Cortex of kidney (tissue), 1 donor: ENCODE measurements at places on chromosomes 3 and 15.

DNA sequence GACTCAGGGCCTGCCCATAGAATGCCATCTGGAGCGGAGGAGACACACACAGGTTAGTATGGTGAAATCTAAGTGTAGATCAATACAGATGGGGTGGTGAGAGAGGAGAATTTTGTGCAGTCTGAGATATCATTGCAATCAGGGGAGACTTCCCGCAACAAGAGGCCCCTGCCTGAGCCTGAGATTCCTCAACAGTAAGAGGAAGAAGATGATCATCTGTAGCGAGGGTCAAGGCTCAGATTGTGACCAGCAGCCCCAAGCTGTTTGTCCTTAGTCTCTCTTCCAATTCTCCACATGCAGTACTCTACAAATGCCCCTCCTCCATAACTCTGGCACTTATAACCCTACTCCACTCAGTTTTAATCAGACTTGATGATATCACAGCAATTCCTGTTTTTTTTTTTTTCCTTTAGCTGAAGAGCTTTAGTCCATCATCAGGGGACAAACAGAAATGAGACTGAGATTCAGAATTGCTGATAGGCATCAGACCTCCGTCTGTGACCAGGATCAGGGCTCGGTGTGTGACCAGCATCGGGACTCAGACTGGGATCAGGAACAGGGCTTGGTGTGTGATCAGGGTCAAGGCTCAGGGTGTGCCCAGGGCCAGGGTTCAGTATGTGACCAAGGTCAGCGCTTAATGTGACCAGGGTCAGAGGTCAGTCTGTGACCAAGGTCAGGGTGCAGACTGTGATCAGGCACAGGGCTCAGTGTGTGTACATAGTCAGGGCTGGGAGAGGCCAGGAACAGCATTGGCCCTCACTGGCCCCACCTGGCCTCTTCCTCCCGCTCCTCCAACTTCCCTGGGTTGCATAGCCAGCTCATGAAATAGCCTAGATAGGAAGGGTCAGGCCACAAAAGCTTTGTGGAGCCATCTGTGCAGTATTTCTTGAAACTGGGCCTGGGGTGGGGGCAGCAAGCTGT, 14.1 kb downstream of the LOXL1 start:
- no peak for DNase-seq

GRCh38 chr3:50192689-50193141, 1.3 kb downstream of the GNAT1 start:
- no peak for DNase-seq

DNA sequence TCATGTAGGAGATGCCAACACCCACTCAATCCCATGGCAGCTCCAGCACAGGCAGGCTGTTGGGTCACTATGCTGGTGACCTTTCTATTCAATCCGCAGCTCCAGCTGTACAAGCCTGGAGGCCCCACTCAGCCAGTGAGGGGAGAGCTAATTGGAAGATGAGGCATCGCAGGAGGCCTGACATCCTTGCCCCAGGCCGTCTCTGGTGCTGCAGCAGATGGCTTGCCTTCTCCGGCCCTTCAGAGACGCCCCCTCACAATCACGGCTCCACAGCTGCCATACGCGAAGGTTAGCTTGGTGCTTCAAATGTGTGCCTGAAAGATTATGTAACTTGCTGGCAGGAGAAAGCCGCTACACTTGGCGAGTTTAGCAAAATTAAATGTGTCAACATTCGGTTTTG, 104.2 kb upstream of the CLSTN2 start:
- no peak for DNase-seq

- no peak for DNase-seq
These were observed at the start of gene CACNA1D for GRCh38 chr3:53493963-53494791. CACNA1D (plus strand) TSS chr3:53494611; CDS start chr3:53495167, 556 bp downstream.

- no peak for DNase-seq
These were observed 225.4 kb upstream of the SOX2 start for GRCh38 chr3:181486141-181486885.

- DNase-seq = no peak
These were observed 40.0 kb upstream of the IL12A start for GRCh38 chr3:159948429-159949144.

DNA sequence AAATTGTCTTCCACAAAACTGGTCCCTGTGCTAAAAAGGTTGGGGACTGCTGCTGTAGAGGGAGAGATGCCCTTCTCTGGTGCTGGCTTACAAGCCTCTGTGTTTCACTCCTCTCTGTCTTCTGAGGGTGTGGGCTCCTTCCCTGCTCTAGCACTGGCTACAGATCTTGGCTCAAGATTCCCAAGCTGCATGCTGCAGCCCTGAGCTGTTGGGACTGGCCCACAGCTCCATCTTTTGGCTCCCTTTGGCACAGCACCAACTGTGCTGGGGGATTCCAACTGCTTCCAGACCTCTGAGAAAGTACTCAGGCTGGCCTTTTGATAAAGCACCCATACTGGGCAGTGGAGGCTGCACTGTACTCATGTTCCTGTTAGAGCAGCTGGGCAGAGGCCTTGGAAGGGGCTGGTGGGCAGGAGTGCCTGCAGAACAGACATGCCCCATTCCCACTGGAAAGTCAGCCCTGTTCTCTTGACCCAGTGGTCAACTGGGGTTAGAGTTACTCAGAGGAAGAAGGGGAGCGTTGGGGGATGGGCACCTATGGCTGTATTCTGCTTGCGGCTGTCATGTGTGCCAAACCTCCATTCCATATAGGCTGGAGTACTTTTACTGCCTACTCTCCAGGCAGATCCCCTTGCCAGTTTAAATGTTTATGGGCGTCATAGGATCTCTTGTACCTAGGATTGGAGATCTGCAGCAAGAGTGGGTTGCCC, 55.7 kb downstream of the GALK2 start:
- no peak for DNase-seq

- DNase-seq = no peak
These were observed 622.3 kb downstream of the DIPK2A start for GRCh38 chr3:144593881-144594280.

GRCh38 chr3:30313840-30314239, 292.6 kb upstream of the TGFBR2 start:
- DNase-seq = no peak

- no peak for DNase-seq
These were observed 70.3 kb upstream of the PPP2R3A start for GRCh38 chr3:135895106-135895733.

- no peak for DNase-seq
These were observed 106.0 kb upstream of the TRIM42 start for GRCh38 chr3:140571836-140572235.

DNA sequence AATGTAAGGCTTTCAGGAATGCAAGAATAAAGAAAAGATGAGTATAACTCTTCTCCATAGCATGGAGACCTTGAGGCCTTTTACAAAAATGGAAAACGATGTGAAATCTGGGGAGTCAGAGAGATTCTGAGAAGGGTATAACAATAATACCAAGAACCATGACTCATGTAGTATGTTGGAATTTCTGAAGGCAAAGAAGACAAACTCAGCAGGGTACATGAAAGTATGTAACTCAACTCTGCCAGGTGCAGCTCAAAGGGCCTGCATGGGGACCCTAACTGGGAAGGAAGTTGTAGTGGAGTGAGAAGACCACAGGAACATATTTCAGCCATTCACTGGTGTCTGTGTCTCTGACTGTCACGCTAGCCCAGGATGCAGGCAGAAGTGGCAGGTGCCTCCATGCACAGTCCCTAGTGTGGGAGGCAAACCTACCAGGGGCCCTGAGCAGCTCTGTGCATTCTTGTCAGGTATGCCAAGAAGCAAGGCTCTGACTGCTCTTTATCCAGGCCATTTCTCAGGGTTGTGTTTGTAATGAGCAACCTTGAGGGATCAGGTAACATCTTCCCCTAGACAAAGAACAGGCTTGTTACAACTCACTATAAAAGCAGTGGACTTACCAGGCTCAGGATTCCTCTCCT, 57.2 kb downstream of the GPR156 start:
- no peak for DNase-seq

- DNase-seq = no peak
These were observed 138.7 kb downstream of the PEX5L start for GRCh38 chr3:179898024-179898423.

DNA sequence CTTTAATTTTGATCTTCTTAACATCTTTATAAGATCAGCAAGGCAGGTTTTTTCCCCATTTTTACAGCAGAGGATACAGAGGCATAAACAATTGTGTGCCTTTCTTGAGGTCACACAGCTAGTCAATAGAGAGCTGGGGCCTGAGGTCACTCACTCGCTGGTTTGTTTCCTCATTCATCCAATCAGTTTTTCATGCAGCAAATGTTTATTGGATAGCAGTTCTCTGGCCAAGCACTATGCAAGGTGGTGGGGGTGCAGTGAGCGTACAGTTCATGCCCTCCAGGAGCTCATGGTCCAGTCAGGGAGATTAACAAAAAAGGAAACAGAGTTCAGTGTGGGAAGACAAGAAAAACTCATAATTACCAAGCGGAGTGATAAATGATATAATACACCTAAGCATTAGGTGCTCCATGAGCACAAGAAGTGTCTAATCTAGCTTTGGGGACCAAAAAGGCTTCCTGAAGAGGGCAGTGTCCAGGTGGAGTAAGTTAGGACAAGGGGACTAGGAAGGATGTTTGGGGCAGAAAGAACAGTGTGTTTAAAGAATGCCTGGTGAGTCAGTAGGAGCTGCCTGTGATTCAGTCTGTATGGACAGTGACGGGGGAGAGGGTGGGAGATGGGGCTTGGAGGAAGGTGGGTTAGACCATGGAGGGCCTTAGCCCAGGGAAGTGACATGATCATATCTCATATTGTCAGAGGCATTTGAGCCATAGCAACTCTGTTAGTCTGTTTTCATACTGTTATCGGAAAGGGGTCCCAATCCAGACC, 29.3 kb downstream of the MAP2K5 start:
- no peak for DNase-seq

- no peak for DNase-seq
These were observed at the start of gene PRR20G for GRCh38 chr3:127287840-127288239. PRR20G (minus strand) TSS chr3:127288046; CDS start chr3:127287365, 681 bp downstream.

DNA sequence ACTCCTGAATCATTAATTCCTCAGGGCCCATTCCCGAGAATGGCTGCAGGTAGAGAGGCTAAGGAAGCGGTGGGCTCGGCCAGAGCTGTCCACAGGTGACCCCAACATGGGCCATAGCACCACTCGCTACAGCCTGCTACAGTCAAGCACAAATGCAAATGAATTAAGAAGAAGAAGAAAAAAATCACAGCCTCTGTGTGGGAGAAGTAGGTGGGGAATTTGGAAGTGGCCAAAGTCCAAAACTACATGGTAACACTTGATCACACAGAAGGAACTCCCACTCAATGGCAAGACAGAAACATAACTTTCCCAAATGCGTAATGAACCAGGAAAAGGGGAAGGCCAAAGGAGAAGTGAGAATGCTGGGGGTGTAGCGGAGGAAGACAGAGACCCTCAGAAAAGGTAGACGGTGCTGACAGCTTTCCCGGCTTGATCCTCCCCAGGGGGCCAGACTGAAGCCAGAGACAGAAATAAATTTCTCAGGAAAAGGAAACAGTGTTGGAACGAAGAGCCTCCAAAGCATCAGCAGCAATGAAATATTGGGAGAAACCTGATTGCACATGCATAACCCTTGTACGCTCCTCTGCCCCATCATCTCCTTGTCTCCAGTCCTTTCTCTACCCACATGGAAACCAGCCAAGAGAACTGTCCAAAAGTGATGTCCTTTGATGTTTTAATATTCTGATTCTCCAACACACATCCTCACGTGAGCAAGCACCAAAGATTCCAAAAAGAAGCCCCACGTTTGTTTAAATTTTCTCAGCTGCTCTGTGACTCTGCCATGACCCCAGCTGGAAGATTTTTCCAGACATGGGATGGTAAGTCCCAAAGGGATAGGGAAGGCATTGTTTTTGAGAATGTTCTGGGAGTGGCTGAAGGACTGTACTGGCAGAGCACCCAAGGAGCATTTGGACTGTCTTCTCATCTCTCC, 107.6 kb downstream of the OXNAD1 start:
- no peak for DNase-seq

GRCh38 chr3:112582244-112582874, 20.5 kb downstream of the SLC35A5 start:
- DNase-seq = no peak

- no peak for DNase-seq
These were observed 86.1 kb downstream of the LIPC start for GRCh38 chr15:58517682-58518525.

DNA sequence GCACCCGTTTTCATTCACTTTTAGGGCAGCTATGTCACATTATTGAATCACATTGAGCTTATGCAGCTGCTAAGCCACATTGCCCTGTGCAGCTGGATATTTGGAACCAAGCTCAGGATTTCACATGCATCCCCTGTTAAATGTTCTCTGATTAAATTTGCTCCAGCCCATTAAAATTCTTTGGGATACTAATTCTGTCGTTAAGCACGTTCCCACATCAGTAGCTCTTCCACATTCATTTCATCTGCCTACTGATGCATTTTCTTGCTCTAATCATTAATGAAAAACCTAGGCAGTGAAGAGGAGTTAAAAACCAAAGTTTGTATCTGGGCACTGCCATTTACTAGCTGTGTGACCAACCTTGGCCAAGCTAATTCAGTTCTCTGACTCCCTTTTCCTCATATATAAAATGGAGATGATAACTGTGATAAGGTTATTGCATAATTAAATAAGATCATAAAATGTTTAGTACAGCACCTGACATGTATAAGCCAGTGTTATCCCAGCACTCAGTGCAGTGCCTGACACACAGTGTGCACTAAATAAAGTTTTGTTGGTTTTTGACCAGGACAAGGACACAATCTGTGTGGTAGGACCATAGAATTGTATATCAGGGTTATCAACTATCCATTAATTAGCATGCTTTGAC, 222.2 kb upstream of the ATP11B start:
- no peak for DNase-seq

GRCh38 chr3:9780458-9780812, 10.7 kb upstream of the CAMK1 start:
- no peak for DNase-seq

DNA sequence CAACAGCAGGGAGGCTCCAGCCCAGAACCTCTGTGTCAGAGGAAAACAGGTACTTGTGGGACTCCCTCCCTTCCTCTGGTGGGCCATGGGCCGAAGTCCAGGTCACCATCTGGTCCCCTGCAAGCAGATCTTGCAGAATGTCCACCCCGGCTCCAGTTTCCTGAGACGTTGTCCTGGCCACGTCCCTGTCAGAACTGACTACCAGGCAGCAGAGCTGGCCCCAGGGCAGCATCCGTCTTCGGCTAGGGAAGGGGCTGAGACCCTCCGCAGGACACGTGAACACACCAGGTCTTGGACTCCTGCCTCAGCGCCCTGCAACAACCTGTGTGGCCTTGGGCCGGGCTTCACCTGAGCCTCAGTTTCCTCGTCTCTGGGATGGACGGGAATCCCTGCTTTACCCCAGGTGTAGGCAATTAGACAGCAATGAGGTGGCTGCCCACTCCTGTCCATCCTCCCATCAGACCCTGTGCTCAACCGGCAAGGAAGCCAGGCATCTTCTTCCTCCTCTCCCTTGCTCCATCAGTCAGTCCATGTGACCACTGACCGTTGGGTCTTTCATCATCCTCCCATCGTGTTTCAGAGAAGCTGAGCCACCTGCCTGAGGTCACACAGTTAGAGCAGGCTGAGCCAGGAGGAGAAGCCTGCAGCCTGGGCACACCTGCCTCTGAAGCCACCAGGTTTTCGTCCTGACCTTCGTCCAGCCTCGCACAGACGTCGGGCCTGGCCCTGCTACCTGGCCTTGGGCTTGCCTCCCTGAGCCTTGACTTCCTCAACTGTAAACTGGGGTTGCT, 8.9 kb upstream of the PRKCD start:
- DNase-seq = no peak
